ENCODE measurements at places on chromosomes 4 and X.

DNA sequence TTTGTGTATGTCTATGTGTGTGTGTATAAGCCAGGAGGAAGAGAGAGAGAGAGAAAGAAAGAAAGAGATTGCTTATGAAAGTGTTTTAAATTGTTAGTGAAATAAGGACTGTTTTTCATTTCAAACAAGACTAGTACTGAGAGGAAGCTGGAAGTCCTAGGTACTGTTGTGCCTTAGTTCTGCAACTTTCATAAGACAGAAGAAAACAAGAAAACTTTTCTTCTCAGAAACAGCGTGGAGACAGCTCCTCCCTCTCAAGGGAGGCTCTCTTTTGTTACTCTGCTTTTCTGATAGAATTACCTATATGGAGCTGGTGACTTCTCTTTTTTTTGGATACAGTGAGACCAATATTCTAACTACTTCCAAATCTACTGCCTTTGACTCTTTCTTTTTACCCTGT lies 62.5 kb downstream of the BANK1 start:
- no peak for DNase-seq

GRCh38 chrX:45775468-45775867 lies 574.8 kb upstream of the DIPK2B start:
- no peak for DNase-seq

- DNase-seq, result no peak
Measured at GRCh38 chr4:26319949-26320537, 771 bp upstream of the RBPJ start.

DNA sequence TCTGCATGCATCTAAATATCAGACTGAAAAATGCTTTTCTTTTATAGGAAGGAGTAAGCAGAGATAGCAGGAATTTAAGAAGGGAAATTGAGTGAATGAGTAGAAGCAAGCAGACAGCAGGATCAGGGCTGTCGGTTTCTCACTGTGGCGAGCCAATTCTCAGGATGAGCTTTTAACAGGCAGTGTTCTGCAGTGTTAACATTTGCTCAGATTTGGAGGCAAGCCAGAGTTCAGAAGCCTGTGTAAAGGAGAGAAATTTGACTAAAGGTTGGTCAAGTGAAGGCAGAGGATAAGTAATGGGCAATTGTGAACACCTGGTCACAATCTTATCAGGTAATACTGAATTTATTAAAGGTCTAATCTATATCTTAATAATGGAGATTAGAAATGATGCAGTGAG lies 133.3 kb upstream of the MAGEB16 start:
- no peak for DNase-seq

DNA sequence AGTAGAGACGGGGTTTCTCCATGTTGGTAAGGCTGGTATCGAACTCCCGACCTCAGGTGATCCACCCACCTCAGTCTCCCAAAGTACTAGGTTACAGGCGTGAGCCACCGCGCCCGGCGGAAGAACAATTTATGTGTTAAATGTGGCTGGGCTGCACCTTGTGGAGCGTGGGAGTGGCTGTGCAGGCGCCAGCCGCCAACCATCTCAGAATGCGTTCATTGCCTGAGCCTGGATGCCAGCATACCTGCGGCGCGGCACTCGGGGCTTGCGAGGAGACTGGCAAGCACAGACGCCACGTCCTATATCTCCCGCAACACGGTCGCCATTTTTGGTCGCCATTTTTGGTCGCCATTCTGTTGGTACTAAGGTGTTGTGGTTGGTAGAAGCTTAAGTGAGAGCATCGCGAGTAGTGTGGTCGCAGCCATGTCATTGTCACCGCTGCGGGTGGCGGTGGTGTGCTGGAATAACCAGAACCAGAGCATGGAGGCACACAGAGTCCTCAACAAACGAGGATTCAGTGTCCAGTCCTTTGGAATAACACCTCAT lies 193.6 kb upstream of the HTR2C start:
- DNase-seq, result no peak

- no peak for DNase-seq
Measured at GRCh38 chr4:16729336-16729735, 169.1 kb downstream of the LDB2 start.

- DNase-seq, result no peak
Measured at GRCh38 chr4:133597251-133597650, 448.2 kb downstream of the PCDH10 start.

- DNase-seq, result no peak
Measured at GRCh38 chr4:41209187-41209586, 5.2 kb downstream of the APBB2 start.

- DNase-seq, result no peak
Measured at GRCh38 chrX:18271725-18272124, 51.0 kb upstream of the BEND2 start.

GRCh38 chrX:152646961-152647360 lies 9.3 kb downstream of the GABRQ start:
- DNase-seq, result no peak

GRCh38 chr4:136505020-136505419 lies 1027.3 kb downstream of the PCDH18 start:
- DNase-seq, result no peak

GRCh38 chr4:169024762-169025161 lies 14.7 kb upstream of the CBR4 start:
- DNase-seq, result peak; percentile 20
